Bone marrow (tissue), 2 donors: ENCODE measurements at places on chromosomes 1 and 21.

DNA sequence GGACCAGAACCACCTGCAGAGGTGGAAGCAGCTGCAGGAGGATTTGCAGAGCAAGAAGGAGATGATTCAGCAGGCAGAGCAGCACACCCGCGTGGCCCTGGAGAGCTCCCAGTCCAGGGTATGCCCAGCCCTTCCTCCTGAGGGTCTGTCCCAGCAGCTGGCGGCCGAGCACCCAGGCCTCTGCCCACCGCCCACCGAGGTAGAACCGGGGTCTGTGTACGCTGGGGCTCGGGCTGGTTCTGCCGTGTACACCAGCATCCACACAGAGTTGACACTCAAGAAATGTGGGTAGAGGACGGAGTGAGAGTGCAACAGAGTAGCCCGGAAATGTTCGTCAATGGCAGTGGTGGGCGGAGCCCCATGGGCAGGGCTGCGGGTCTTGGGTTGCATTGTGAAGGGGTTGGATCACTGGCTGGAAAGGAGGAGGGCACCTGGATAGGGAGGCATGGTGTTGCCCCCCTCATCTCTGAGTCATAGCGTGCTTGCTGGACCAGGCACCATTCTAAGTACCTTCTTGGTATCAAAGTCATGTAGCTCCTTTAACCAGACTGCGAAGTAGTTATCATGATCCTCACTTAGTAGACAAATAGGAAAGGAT lies 5.1 kb upstream of the SMIM1 start:
- no peak for DNase-seq

DNA sequence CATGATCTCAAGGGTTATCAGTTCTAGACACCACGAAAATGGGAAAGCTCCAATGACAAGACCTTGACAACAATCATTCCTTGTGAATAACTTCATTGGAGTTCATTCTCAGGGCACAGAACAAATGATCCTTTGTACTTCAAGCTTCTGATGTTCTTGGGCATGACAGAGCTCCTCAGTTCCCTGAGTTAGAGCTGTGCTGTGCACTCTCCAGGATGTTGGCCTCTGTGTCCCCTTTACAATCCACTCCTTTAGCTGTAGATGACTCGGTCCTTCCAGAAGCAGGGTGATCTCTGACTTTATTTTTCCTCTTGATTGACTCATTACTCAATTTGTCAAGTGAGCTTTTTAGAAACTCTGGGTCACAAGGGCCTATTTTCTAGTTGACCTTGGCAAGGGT lies 3.9 kb upstream of the FAM78B start:
- DNase-seq: no peak

- no peak for DNase-seq
These were observed 2.2 kb upstream of the UBXN10 start for GRCh38 chr1:20183616-20184271.

DNA sequence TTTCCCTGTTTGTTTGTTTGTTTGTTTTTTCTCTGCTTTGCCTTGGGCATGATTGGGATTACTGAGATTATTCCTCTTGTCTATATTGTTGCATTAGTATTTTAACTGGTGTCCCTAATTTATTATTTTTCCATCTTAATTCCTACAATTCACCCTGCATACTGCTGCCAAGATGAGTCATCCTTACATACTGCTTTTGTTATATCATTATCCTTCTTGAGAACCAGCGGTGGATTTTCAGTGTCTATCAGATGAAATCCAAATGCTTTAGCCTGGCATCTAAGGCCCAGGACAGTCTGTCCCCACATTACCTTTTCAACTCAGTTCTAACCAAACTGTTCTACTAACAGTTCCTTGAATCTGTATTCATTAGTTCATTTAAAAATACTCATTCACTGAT lies 101.7 kb downstream of the OLFML2B start:
- DNase-seq: no peak

- peak; percentile 47 for DNase-seq
These were observed 35.7 kb upstream of the MTR start for GRCh38 chr1:236759252-236759859.

GRCh38 chr1:182054698-182055326 lies 6.7 kb downstream of the ZNF648 start:
- DNase-seq: no peak

GRCh38 chr1:75908717-75909152 lies 23.5 kb downstream of the ASB17 start:
- DNase-seq: no peak

DNA sequence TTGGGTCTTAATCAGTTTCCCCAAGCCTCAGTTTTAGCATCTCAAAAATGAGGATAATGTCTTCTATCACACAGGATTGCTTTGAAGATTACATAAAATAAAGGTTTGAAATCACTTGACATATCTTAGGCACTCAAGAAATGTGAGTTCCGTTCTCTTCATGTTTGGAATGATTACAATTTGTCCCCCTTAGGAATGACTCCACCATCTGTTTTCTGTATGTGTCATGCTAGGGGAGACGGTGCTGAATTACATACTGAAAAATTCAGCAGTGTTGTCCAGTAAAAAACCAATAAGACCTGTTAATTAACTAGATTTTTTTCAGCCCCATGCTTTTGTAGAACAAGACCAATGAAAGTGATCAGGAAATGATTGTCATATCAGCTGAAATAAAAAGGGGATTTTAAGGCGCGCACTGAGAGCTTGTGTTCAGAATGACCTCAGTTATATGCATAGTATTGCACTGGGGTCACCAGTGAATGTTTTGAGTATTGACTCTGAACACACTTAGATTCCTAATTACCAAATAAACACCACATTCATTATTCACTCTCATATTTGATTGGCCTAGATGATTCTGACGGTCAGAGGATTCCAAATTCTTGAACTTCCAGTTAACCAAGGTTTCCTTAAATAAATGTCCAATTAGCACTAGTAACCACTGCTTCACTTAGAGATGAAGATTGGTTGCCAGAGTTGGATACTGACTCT lies 114.5 kb upstream of the KCNK2 start:
- no peak for DNase-seq

DNA sequence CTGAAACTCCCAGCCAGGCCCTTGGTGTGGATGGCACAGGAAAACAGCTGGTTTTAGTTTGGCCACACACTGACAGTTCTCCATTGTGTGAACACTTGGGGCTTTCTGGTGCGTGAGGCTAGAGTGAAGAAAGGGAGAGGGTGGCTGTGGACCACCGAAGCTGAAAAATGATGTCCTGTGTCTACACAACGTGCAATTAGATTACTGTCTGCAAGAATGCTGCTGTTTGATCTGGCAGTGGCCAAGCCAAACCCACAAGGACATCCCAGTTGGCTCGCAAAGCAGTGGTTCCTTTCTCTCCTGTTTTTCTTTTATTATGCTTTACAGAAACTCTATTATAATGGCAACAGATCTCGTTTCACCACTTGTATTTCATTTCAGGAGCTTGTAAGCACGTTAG lies 58.9 kb downstream of the ERG start:
- no peak for DNase-seq

- DNase-seq: no peak
These were observed 2.1 kb downstream of the ARMH1 start for GRCh38 chr1:44676484-44677200.

DNA sequence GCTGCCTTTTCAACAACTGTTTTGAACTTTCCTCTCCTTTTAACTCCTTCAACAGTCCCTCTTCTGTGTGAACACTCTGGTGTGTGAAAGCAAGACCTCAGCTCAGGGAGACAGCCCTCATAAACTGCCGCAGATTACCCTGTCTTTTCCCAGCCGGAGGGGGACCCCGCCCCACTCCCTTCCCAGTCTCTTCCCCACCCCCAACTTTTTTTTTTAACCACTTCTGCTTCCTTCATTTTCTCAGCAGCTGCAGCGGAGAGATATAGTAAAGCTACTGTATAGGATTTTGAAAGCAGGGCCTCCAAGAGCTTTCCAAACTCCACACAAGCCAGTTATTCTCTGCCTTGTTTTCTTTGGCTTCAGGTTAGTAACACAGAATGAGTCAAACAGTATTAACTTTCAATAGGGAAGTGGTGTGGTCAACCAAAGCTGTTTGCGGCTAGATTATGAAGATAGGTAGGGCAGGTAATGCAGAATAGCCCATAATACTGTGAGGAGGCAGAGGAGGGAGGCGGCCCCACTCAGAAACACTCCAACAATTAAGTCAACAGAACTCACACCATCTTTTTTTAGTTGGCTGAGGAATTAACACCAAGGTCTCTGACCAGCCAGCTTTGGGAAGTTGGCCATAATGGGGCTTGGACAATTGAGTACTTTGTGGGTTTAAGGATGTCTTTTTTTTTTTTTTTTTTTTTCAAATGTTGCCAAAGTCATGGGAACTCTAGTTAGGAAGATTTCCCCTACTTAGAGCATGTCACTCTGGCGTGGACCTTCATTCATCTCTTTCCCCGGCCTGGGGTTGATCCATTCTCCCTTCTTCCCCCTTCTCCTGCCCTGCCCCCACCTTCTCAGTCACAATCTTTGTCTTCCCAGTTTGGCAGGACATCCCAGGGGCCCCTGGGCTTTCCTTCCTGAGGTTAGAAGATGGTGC lies 177.0 kb downstream of the CLIC6 start:
- DNase-seq: no peak

DNA sequence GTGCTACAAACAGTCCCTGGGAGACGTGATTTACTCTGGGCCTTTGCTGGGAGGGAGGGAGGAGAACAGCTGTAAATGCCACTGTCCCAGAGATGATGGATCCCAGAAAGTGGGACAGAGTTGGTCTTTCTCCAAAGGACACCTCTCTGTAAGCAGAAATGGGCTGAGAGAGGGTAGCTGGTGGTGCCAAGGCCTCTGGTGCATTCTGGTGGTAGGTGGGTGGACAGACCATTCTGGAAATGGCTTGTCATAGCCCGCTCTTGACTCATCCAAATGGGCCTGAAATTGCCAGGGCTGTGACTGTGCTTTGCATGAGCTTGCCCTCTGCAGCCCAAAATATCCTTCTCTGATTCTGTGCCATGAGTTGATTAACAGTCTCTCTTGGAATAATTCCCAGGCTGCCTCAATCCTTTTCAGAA lies 36.1 kb downstream of the CCDC185 start:
- DNase-seq: no peak

- DNase-seq: no peak
These were observed 717.3 kb downstream of the MRPL39 start for GRCh38 chr21:24890021-24890420.

GRCh38 chr1:15848143-15848928 lies 829 bp downstream of the SPEN start:
- peak; percentile 62 for DNase-seq

DNA sequence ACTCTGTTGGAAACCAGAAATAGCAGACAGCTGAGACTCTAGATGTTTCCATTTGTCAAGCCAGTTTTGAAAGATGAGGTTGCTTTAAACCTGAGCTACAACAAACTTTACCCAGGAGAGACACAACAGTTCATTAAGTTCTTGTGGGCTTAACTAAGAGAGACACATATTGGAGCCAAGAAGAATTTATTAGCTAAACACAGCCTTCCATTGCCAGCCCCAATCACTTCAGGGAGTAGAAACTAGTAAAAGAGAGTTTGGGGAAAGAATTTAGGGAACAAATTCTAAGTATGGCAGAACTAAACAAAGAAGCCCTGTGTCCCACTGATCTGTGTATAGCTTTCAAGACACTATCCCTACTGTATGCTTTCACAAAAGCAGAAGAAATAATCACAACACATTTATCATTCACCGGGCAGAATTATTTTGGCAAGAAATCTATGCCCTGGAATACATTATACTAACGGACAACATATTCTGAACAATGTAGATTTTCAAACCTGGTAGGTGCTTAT lies 87.3 kb upstream of the KAZN start:
- no peak for DNase-seq
